NCI-H2081 (cell line): ENCODE measurements at places on chromosomes 5 and 9.

DNA sequence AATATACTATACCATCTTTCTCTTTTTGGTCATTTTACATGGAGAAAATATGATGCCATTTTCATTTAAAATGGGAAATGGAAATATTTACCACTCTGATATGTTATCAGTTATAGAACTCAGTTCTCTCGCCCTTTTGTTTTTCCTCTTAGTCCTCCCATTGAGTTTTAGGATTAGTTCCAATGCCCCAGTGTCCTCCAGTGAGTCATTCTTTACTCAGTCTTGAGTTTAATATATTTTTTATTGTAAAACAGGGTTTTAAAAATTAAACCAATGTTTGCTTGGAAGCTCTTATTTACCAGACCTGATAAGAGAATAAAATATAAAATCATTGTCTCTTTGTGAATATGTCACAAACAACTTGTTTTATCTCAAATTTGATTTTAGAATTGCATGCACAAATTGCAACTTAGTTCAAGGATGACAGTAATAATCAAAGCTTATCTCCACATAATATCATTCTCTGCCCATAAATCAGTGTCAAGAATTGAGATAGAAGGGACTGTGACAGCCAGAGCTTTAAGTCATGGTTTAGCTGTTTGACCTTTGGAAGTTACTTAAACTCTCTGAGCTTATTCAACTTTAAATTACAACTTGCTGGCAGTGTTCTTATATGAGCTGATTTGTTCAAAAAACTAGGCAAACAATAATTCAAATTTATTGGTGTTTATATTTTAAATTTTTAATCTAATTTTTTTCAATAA lies 166.4 kb downstream of the PAM start:
- DNase-seq = no peak

DNA sequence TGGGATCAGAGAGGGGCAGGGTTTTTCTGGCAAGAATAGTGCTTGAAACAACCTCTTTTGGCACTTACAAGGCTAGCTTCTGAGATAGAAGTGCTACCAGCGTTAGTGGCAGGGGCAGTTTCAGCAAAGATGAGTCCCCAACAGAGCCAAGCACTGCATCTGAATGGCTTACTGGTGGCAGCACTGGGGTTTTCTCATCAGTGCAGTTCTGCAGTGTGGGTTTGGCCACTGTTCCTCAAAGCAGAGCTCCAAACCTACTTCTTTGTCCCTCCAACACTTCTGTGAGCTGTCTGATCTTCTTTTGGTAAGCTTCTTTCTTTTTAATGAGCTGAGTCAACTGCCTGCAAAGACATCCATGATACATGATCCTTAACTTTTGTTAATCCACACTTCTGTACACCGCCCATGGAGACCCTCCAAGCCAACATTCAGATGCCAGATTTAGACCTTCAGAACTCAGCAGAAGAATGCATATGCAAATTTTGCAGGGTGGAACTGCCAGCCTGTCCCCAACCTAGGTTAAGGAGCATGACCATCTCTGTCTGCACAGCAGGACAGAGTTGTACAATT lies 29.9 kb upstream of the FSTL4 start:
- DNase-seq = no peak

- no peak for DNase-seq
Measured at GRCh38 chr5:96821260-96821916, 13.6 kb upstream of the ERAP1 start.

DNA sequence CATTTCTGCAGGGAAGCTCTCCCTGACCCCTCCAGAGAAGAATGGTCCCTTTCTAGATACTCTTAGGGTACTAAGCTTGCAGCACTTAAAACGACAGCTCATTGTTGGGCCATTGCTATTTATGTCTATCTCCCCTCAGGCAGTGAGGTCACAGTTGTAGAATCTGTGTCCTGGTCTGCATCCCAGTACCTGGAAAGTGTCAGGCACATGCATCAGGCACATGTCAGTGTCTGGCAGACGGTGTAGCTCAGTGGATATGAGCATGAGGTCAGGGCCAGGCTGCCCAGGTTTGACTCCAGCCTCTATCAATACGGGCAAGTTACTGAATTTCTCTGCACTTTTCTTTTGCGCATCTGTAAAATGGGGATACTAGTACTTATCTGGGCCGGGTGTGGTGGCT lies 22.2 kb upstream of the EEIG1 start:
- DNase-seq = no peak

- DNase-seq = no peak
Measured at GRCh38 chr5:99141534-99142128, 212.8 kb upstream of the CHD1 start.

DNA sequence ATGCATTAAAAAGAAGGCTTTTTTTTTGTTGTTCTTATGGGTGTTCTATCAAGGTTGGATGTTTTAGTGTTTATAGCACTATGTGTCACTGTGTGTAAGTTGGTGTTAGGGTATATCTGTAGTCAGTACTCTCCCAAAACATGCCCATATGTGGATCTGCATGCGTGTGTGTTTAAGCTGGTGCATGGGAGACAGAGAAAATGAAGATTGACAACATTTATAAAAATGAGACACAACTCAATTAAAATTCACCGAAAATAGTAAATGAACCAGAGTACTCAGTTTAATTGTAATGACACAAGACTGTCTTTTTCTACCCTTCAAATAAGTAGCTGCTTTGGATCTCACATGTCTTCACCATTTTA lies 323.4 kb downstream of the TMEM161B start:
- DNase-seq = no peak

- DNase-seq = no peak
Measured at GRCh38 chr5:164748861-164749260, 1243.4 kb downstream of the MAT2B start.

DNA sequence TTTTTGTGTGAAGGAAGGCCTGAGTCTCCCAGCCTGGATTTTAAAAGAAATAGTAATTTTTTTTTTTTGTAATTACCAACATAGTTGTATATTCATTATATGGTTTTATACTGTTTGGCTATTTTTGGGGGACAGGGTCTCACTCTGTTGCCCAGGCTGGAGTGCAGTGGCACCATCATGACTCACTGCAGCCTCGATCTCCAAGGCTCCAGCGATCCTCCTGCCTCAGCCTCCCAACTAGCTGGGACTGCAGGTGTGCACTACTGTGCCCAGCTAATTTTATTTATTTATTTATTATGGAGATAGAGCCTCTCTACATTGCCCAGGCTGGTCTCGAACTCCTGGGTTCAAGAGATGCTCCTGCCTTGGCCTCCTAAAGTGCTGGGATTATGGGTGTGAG lies 5.1 kb downstream of the LRRC8A start:
- no peak for DNase-seq

DNA sequence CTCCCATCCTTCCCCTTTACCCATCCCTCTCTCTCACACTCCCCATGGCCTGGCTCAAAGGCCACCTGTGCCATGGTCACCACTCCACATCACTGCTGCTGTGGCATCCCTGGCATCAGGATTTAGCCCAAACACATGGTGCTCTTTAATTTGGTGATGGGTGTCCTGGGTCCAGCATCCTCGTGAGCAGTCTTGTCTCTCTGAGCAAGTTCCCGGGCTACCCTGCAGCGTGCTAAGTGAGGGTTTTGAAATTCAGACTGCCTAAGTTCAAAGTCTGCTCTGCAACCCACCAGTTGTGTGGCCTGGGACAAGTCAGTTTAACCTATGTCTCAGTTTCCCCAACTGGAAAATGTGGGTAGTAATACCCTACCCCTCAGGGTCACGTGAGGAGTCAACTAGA lies 39.9 kb downstream of the WHRN start:
- no peak for DNase-seq

GRCh38 chr5:152058267-152058666 lies 133.6 kb upstream of the GLRA1 start:
- no peak for DNase-seq

GRCh38 chr5:151283120-151283825 lies 20.3 kb downstream of the SLC36A3 start:
- DNase-seq = no peak

DNA sequence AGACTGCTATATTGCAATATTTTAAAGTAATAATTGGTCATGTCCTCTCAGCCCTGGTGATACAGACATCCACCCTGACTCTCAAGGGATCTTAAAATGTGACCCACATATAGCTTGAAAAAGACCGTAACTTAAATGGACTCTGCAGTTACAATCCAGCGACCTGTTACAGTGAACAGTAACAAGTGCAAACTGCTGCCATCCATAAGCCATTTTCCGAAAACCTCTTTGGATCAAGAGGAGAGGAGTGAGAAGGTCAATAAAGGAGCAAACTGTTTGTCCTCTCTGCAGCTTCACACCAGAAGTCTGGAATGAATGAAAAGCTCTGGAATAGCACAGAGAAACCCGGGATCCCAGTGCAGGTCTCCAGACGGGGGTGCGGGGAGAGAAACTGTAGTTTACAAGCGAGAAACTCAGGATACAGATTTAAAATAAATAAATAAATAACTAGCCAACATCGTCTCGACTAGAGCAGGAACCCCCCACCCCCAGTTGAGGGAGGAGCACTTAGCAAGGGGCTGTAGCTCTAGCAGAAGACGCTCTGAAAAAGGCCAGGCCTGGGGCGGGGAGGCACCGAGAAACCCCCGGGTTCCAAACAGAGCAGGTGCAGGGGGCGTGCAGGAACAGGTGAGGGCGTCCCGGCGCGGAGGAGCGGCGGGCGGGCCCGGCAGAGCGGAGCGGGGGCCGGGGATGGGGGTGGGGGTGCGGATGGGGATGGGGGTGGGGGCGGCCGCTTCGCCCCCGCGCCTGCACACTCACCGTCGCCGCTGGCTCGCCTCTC lies 572 bp downstream of the ZDHHC21 start:
- DNase-seq = peak; percentile 80

DNA sequence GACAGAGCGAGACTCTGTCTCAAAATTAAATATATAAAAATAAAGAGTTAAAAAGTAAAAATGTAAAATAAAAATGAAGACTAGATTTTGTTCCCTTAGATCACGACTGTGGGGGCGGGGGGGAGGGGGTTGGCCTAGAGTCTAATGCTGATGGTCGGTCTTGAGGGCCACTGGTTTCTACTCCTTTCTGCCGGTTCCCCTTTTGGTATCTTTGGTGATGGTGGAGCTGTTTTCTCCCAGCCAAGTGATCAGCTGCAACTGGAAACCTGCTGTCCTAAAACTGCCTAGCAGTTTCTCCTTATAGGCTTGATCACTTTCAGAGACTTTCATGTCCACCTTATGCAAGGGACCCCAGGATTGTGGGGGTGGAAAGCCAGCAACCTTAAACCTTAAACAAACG lies 1.1 kb downstream of the SRD5A1 start:
- DNase-seq = no peak

DNA sequence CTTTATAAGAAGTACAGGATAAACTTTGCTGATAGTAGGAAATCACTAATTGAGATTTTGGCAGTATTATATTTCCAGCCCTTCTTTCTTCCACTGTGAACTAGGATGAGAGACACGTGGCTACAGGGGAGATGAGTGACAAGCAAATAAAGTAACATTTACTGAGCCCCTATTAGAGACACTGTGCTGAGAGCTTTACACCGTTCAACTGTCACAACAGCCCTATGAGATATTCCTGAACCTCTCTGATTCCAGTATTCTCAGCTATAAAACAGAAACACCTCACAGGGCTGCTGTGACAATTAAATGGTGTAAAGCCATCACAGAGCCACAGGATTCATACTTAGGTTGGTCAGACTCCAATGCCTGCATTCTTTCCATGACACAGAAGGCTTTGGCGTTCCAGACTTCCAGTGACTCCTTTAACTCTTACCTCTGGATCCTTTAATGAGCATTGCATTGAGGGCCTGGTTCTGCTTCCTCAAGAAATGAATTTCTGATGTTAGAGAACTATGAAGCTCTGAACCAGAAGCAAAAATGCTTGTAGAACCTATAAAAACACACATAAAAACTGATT lies 169.0 kb downstream of the CDK5RAP2 start:
- DNase-seq = no peak

GRCh38 chr9:113525205-113525604 lies 61.7 kb downstream of the RGS3 start:
- DNase-seq = no peak

DNA sequence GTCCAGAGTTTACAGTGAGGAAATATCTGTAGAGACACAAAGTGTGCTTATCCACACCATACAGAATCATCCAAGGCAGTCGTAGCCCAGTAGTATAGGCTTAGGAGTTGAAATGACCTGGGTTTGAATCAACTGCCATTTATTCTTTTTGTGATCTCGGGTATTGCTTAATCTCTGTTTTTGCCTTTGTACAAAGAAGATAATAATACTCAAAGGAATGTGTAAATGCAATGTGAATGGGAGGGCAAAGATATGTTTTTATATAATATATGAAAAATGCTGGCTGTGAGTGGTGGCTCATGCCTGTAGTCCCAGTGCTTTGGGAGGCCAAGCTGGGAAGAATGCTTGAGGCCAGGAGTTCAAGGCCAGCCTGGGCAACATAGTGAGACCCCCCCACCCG lies 141.1 kb downstream of the SPATA31D1 start:
- DNase-seq = no peak

DNA sequence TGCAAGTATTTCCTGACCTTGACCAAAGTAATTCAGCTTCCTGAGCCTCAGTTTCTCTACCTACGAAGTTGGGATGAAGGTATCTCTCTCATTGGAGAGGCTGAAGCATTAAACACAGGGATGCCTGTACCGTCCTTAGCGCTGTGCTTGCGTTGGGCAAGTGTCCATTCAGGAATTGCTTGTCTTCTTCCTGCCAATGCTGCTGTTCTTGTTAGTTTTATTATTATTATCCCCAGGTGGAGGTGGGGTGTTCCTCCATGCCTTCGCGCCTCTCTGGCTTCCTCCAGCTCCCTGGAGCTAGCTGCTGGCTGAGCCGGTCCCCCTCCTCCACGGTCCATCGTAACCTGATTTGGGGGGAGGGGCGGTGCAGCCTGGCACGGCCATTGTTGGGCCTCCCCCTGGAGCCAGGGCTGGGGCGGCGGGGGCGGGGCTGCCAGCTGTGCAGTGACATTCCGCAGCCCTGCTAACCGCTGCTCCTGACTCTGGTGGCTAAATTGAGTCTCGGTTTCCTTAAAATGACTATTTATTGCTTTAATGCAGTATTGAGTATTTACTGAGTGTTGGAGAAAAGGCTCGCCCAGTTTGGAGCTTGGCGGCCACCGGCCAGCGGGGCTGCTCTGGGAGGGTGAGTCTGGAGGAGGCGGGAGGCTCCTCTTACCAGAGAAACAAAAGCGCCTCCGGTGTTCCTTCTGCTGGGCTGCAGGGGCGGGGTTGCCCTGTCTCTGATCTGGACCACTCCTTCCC lies 51.3 kb downstream of the LMX1B start:
- no peak for DNase-seq

DNA sequence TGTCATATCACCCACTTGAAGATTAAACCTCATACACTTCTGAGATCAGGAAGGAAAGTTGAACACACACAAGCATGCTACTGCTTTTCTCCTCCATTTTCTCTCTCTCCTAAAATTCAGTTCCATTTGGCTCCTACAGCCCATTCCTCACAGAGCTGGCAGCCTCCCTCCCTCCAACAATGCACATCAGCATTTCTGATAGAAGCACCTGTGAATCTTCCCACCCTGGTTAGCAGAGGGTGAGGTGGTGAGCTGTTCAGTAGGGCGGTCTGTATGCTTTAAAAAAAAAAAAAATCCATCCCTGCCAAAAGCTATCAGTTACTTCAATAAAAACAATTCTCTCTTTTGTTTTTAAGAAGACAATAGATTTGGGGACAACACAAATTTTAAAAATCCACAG lies 463.2 kb upstream of the KIF2A start:
- DNase-seq = no peak
